Stimulated activated CD4-positive, alpha-beta T cell treated with anti-CD3 and anti-CD28 coated beads, Interleukin-12 subunit alpha, Interleukin-12 subunit beta, amount 100 ng/mL, for 48 hours (primary cell): ENCODE measurements at places on chromosomes 12 and 14.

GRCh38 chr12:76003355-76003638, 28.3 kb downstream of the PHLDA1 start:
- DNase-seq = no peak

GRCh38 chr14:70821584-70822529, 12.5 kb upstream of the MAP3K9 start:
- DNase-seq = peak; percentile 47

DNA sequence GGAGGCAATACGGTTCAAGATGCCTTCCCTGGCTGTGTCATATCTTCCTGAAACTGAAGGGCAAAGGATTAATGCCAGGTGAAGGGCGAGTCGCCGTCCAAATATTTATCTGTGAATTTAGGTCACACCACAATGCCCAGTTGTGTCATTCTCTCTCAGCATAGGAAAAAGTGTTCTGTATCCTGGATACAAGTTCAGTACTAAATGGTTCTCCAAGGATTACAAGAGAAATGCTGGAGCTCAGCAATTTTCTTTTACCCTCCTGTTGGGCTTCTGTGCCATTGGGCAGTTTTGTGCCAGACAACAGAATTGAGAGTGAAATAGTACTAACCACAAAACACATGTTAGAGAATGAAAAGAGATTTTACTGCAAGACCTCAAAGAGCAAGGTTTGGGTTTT, 493.9 kb downstream of the EGLN3 start:
- DNase-seq = no peak

DNA sequence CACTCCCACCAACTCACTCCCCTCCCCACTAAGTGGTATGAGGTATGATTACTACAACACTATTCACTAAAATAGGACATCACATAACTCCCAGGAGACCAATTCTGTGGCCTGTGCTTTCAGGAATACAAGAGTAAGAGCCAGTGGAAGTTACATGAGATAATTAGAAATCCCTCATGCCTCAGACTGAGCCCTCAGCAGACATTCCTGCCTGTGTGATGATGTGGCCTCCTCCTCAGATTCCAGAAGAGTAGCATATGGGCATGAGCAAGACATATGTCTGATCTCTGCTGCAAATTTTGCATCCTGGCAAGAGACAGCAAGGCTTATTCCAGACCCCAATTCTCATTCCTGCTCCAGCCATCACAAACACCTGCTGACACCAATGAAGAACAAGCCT, 46.0 kb upstream of the BMP4 start:
- no peak for DNase-seq

GRCh38 chr12:106646472-106646871, 63.7 kb downstream of the RFX4 start:
- DNase-seq = no peak

DNA sequence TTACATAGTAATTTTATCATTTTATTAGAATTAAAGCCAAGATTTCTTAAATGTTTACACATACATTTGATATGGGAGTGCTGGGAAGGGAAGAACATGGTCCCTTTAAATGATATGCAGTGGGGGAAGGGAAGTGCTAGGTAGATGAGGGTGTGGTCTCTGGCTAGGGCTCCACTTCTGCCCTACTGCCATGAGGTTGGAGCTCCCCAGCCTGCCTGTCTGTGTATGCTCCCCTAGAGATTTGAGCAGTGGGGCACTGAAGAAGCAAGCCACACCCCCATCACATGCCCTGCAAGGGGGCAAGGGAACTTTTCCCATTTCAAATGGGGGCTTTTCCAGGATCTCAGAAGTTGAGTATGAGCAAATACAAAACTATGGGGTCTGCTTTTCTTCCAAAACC, 25.5 kb downstream of the CLECL1 start:
- DNase-seq = no peak

- DNase-seq = no peak
These were observed 82.4 kb downstream of the SCAF11 start for GRCh38 chr12:45907955-45908354.

GRCh38 chr14:55059333-55059732, 7.9 kb downstream of the MAPK1IP1L start:
- DNase-seq = no peak

- no peak for DNase-seq
These were observed 6.5 kb downstream of the MBIP start for GRCh38 chr14:36313898-36314297.

DNA sequence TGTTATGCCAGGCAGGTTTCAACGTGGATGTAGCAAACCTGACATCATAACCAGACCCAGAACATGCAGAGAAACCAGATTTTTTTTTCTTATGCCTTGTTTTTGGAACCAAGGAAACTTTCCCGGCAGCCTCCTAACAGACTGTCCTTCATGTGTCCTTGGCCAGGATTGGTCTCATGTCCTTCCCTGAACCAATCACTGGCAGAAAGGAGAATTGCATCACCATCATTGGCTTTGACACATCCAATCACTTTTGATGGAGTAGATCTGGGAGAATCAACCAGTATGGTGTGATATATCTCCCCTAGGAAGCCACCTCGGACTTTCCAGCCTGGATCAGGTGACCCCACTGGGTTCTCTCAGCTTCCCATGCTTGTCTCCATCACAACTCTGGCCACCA, 25.6 kb upstream of the WSCD2 start:
- no peak for DNase-seq

DNA sequence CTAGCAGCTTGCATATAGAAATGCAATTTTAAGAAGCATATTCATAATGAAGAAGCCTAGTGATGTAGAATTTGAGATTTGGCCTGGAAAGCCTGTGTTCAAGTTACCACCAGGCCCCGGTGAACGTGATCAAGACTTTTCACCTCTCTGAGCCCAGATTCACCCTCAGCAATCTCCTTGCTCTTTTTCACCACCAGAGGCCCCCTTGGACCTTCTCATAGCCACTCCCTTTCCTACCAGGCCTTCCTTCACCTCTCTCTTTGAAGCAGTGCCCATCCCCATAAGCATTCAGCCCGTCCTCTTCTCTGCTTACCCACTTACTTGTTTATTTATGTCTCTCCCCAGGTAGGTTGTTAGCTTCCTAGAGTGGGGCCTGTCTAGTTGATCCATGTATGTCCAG, 1280.9 kb downstream of the AACS start:
- DNase-seq = no peak

DNA sequence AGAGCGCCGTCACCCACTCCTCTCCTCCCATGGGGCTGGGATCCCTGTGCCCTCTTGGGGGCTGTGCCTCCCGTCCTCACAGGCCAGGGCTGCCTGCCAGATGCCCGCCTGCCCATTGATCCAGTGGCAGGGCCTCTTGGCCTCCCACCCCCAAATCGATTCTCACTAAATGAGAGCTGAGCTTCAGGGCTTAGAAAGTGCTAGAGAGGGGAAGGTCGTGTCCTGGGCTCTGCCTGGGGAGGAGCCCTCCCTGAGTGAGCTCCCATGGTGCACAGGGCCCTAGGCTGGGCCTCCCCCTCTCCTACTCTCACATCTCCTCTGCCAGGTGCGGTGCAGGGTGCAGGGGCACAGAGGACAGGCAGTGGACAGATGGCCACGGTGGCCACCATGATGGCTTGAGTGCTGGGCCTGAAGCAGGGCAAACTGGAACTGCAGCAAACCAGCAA, 9.2 kb downstream of the BEGAIN start:
- DNase-seq = no peak

GRCh38 chr14:85316701-85317410, 213.1 kb upstream of the FLRT2 start:
- no peak for DNase-seq

DNA sequence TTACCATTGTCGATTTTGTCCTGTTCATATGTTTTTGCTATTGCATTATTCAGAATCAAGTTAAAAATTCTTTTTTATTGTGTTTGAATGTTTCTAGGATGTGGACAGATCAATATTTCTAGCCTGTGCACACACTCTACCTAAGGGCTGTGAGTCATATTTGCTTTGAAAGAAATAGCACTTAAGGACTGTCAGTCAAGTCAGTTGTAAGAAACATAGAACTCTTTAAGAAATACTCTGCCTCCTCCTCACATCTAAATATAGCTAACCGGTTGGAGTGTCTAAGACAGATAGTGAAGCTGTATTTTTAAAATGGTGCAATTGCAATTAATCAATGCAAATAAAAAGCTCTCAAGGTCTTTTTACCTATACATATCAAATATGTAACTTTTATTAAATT, 17.9 kb upstream of the MGST1 start:
- DNase-seq = no peak

- DNase-seq = no peak
These were observed 22.4 kb downstream of the CALM1 start for GRCh38 chr14:90419200-90419599.

DNA sequence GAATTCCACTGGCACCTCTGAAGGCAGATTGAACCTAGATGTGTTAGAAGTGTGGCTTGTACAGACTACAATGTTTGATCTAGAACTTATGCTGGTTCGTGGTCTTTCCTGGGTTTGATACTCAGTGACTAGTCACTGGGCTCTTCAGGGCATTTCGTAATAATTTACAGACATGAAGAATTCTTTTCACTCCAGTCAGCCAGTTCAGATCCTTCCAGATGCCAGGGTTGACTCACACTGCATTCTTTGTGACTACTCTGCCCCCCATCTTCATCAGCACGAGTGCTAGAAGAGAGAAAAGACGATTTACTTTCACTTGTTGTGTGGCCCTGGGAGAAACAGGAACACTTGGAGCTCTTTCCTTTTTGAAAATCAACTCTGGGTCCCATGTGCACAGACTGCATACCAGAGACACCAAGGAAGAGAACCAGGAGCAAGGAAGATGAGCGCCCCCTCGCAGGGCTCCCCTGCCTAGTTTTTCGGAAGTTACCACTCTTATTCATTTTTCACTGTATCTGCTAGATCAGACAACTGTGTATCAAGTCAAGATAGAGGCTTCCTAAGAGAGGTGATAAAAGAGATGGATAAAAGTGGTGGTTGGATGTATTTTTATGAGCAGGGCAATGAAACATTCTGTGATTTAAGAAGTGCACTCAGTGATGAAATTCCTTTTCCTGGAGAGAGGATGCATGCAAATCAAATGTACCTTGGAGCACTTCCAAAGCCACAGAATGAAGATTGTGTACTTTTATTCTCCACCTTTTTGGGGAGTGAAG, 33.5 kb upstream of the EVL start:
- no peak for DNase-seq

GRCh38 chr14:66152302-66152701, 333.9 kb upstream of the CCDC196 start:
- DNase-seq = no peak

- DNase-seq = no peak
These were observed 525.6 kb downstream of the FLRT2 start for GRCh38 chr14:86055512-86056075.

DNA sequence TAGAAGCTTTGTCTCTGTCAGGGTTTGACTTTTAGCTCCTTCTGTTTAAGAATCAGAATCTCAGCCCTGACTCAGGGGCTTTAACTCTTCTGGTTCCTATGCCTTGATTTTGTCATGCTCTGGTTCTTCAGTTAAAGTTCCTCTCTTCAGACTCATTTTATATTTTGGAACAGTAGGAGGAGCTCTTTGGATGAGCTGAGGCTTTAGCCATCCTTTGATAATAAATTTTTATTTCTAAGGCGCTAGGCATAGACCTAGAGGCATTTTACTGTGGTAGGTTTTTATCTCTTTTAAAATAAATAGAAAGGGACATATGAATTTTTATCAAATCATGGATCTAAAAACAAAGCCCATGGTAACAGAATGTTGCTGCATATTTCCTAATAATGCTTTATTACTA, 51.7 kb downstream of the ATP23 start:
- no peak for DNase-seq

DNA sequence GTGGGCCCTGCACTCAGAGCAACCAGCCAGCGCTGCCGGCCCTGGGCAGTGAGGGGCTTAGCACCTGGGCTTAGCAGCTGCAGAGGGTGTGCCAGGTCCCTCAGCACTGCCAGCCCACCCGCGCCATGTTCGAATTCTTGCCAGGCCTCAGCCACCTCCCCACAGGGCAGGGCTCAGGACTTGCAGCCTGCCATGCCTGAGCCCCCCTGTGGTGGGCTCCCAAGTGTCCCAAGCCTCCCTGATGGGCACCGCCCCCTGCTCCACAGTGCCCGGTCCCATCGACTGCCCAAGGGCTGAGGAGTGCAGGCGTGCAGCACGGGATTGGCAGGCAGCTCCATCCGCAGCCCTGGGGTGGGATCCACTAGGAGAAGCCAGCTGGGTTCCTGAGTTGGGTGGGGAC, 98.0 kb upstream of the NID2 start:
- DNase-seq = no peak

GRCh38 chr12:69243099-69244084, 4.0 kb downstream of the CPSF6 start:
- DNase-seq = no peak

GRCh38 chr12:38813923-38814322, 91.5 kb downstream of the CPNE8 start:
- no peak for DNase-seq

DNA sequence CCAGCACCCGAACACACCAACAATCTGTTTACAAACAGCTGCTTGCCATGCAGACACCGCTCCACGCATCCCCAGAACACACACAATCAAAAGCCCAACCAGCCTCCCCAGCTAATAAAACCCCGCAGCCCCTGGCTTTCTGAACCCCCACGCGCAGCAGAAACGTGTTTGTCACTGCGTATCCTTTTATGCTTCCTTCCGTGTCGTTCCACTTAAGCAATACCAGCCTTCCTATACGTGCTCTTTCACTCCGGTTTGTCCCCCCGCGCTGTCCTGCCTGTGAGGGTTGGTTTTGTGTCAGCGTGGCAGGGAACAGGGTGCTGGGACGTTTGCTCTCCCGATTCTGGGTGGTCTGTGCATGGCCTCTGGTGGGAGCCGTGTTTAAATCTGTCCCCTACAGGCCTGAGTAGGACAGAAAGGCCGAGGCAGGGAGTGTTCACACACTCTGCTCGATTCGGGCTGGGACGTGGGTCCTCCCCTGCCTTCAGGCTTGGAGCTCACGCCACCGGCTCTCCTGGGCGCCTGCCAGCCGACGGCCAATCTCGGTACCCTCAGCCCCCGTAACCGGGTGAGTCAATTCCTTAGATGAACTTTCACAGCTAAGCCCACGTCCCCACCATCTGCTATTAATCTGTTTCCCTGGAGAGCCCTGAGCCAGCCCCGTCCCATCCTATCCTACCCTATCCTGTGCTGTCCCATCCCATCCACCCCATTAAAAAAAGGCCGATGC, 60.0 kb downstream of the NOC4L start:
- DNase-seq = no peak

- DNase-seq = no peak
These were observed 7.7 kb upstream of the INF2 start for GRCh38 chr14:104681689-104682074.

GRCh38 chr12:47751561-47751960, 7.1 kb downstream of the RAPGEF3 start:
- DNase-seq = no peak

- DNase-seq = no peak
These were observed 20.3 kb upstream of the EIF5 start for GRCh38 chr14:103313704-103314103.

- no peak for DNase-seq
These were observed 13.5 kb downstream of the DGLUCY start for GRCh38 chr14:91127401-91127801.

DNA sequence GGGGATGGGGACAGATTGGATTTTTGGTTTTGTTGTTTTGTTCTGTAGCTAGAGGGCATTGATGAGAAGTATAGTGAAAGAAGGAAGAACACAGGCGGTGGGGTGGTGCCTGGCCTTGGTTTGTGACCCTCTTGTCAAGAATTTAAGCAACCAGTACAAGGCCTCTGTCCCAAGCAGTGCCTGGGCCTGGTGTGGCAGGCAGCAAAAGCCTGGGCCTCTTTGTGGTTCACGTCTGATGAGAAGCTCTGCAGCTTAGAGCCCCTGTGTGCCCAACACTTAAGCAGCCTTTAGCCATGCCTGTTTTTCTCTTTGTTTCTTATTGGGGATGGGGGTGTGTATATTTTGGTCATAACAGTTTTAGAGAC, 98.0 kb downstream of the PPP2R5C start:
- DNase-seq = no peak

- DNase-seq = no peak
These were observed 53.5 kb downstream of the NTF3 start for GRCh38 chr12:5485454-5485853.
